GM18507 (cell line): ENCODE measurements at places on chromosomes 7 and 10.

DNA sequence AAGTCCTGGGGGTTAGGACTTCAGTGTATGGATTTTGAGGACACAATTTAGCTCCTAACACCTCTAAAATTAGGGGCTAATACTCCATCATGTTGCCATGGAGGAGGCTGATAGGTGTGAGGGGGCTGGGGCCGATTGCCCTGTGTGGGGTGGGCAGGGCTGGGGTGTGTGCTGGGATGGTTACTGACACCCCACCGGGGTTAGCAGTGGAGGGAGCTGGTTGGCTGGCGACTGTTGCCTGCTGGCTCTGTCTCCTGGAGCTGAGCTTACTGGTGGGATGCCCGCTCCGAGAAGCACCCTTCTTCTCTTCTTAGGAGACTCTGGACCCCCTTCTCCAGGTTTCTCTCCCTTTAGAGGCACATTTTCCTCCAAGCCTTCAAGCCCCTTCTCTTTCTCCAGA lies 22.2 kb upstream of the SH2D4B start:
- DNase-seq = no peak

GRCh38 chr10:3735175-3735574 lies 49.8 kb downstream of the KLF6 start:
- no peak for DNase-seq

DNA sequence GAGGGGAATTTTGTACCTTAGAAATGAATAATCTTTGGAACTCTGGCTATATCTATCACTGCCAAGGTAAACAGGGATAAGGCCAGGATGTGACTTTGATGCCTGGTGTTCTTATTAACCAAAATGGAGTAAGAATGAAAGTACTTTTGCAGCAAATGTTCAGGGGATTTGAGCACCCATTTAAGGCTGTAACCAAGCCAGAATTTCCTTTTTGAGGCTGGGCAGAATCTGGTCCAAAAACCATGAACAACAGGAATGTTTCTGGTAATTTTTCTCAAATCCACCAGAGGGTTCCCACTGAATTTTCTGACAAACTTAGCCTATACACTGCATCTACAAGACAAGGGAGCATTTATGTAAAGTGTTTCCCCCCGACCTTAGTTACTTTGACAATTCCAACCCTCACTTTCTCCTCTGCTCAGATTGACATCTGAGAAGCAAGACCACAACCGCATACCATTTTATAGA lies 120.6 kb downstream of the BAMBI start:
- DNase-seq = no peak

DNA sequence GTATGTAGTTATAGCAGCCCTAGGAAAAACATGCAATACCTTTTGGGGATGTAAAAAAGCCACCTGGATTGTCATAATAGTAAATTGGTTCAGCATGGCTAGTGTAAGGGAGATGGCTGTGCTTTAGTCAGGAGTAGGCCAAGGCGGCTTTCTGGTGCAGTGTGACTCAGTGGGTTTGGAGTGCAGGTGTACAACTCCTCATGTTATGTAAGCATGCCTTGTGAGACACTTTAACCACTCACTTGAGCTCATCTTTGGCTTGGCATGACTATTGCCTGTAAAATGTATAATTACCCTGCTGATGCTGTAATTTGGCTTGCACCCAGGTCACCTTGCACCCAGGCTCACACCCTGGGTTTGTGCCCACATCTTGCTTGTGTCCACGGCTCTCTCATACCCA lies 239.2 kb upstream of the GLI3 start:
- DNase-seq = no peak

- DNase-seq = no peak
These were observed 25.9 kb downstream of the LAMB1 start for GRCh38 chr7:107977048-107977447.

DNA sequence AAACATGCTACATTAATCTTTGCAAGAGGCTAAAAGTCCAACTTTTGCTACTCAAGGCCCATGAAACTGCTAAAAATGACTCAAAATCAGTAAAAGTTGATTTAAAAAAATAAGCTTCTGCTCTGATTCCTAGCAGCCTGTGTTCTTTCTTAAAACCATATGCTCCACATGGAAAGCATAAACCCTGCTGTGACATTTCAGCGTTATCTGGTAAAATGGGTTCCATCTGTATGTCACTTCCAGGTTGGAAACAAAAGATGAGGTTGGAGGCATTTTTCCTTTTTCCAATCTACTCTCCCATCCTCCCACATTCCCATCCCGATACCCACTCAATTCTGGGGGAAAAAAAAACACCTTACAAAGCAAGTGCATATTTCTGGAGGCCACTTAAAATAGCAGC lies 439.5 kb downstream of the NEBL start:
- DNase-seq = no peak

GRCh38 chr10:133134411-133135115 lies 25.5 kb upstream of the KNDC1 start:
- no peak for DNase-seq

DNA sequence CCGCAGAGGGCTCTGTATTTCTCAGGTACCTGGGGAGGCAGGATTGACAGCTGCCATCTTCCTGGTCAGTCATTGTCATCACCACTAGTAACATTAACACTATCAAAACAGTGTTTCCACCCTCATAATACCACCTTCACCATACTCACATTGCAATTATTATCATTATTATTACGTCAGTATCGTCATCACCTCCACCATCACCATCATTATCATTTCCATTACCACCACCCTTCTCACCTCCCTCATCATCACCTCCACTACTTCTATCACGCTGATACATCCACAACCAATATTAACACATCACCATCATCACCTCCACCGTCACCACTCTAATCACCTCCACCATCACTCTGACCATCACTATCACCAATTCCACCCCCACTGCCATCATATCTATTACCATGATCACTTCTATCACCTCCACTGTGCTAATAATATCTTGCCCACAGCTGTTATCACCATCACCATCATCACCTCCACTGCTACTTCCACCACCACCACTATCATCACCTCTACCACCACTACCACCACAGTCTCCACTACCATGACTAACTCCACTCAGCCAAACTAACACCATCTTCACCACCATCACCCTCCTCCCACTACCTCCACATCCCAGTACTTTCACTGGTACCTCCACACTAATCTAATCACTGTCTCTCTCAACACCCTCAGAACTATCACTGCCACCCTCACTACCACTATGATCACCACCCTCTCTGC lies 196.4 kb downstream of the RPS24 start:
- no peak for DNase-seq

DNA sequence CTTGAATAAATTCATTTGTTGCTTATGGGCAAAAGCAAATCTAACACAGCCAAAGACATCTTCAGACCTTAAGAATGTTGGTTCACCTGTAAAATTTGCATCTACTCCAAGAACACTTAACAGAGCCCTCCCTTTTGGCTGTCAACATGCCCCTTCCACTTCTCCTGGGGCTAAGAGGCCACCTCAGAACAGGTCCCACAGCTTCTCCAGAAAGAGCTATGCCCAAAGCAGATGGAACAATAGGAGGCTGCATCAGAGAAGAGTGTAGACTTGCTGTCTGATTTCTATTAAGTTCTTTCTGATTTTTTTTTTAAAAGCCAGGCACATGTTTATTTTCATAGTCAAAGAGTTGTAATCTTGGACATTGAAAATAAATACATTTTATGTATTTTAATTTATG lies 26.1 kb upstream of the TRIL start:
- no peak for DNase-seq

- DNase-seq = no peak
These were observed 64.4 kb downstream of the STK17A start for GRCh38 chr7:43647339-43647672.

DNA sequence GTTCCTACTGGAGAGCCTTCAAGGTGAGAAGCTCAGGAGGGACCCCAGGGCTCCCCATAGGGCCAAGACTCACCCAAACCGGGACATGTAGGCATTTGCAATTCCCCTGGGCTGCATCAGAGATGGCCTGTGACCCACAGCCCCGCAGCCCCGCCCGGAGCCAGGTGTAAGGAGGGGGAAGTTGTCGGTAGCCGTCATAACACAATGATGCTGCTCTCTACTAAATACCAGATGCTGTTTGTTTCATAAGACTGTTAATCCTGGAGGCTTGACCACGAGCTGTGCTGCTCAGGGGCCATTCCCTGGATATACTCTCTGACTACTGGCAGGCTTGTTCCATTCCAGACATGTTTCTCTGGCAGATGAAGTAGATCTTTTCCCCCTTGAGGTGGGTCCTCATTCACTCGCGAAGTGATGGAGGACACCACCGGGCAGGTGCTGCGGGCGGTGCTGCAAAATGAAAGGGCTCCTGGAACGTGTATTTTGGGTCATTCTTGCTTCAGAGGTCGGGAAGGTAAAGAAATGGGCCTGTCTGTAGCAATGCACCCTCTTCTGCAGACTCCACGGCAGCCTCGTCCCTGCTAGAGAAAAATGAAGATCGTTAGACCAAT lies 61.1 kb downstream of the MKI67 start:
- DNase-seq = no peak

GRCh38 chr10:118952493-118953295 lies 76.8 kb upstream of the NANOS1 start:
- no peak for DNase-seq

GRCh38 chr7:108419961-108420908 lies 36.0 kb downstream of the NRCAM start:
- DNase-seq = no peak

- DNase-seq = no peak
These were observed 162.4 kb upstream of the PPP2R2D start for GRCh38 chr10:131738396-131738735.

DNA sequence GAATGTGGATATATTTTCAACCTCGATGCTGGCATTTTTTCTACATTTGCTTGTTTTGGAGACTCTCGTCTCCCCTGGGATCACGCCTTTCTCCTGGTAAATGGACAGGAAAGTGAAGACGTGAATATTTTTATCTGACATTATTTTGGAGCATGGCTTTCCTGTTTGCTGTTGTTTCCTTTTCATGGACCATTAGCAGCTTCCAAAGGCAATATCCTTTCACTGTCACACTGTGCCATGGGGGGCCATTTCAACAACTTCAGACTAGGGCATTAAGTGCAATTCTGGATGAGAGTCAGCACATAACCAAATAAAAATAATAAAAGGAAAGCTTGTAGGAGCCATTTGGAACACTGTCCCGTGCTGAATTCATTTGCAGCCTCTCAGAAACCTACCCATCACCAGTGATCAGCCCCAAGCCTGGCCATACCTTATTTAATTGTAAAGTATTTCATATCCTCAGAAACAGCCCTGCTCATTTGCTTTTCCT lies 75.9 kb upstream of the NEUROD6 start:
- no peak for DNase-seq

GRCh38 chr7:139823959-139824521 lies 5.0 kb upstream of the TBXAS1 start:
- no peak for DNase-seq

DNA sequence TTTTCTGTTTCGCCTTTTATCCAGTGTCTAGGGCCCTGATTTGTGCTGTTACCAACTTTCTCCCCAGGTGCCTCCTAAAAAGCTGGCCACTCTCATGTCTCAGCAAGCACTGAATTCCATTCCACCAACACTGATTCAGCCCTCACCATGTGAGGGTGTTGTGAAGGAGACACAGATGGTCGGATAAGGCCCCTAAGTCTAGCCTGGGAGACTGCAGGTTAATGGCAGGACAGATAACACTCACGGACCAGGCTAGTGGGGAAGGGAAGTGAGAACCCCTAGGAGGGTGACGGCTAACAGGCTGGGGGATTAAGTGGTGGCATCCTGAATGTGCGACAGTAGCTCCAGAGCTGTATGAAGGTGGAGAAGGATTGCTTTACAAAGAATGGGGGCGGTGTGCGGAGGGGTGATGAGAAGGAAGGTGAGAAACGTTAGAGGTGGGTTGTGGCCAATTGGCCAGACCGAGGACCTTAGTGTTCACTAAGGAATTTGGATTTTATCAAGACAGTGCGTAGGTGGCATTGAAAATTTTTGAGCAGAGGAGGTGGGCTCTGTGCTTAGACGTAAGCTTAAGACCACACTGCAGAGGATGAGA lies 3.8 kb upstream of the DUSP5 start:
- no peak for DNase-seq

DNA sequence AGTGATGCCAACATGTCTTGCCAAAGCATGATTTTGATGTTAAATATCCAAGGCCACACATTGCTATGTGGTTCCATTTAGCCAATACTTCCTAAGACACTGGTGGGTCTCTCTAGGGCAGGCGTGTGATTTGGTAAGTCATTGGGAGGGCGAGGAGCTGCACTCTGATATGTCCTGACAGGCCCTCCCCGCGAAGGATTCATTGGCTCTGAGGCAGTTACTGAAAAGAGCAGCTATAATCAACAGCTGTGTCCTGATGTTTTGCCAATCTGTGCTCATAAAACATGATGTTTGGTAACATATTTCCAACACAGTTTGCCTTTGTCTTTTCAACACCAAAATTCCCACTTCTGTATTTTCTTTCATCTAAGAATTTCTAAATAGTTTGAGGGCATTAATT lies 646.7 kb downstream of the PARD3 start:
- DNase-seq = no peak

DNA sequence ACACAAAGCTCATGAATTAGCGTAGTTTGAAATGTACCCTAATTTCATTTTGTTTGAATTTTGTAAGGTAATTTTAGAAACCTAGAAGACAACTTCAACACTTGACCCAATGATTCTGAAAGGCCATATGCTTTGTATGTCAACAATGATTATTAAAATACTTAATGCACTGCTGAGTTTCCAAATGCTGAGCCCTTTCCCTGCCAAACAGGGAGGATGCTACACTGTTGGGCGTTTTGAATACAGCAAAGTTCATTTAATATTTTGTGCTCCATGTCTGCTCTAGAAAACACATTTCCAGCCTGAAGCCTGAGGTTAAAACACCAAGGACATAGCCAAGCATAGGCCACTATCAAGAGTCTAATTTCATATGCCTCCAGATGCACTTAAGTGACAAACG lies 99.8 kb downstream of the ICA1 start:
- DNase-seq = no peak

GRCh38 chr10:127968659-127969058 lies 61.8 kb downstream of the PTPRE start:
- DNase-seq = no peak

- no peak for DNase-seq
These were observed 126.9 kb downstream of the SLC16A9 start for GRCh38 chr10:59582780-59583179.

- DNase-seq = no peak
These were observed 84.7 kb downstream of the MAPK8 start for GRCh38 chr10:48390933-48391845.

DNA sequence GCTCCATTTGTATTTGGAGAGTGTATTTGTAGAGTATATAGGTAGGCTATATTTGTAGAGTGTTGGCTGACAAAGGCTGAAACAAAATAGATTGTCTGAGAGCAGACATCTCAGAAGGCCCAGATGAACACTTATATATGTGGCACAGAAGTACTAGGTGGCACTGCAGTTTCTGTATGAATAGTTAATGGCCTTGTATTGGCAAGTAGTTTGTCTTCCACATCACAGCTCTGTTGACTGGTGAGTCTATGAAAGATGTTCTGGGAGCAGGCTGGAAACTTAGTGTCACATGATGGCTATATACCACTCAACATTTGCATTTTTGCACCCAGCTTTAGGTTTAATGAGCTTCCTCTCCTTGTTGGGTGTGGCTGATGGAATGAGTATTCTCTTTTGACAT lies 51.9 kb downstream of the CCNY start:
- DNase-seq = no peak
